ENCODE measurements at places on chromosomes 4 and X. TPM values are rescaled to one million over a fixed set of nuclear protein-coding genes. Genes with fewer than 3 reads are reported as not detected.

The NXF2 gene
- 0.35 TPM for total RNA-seq

DNA sequence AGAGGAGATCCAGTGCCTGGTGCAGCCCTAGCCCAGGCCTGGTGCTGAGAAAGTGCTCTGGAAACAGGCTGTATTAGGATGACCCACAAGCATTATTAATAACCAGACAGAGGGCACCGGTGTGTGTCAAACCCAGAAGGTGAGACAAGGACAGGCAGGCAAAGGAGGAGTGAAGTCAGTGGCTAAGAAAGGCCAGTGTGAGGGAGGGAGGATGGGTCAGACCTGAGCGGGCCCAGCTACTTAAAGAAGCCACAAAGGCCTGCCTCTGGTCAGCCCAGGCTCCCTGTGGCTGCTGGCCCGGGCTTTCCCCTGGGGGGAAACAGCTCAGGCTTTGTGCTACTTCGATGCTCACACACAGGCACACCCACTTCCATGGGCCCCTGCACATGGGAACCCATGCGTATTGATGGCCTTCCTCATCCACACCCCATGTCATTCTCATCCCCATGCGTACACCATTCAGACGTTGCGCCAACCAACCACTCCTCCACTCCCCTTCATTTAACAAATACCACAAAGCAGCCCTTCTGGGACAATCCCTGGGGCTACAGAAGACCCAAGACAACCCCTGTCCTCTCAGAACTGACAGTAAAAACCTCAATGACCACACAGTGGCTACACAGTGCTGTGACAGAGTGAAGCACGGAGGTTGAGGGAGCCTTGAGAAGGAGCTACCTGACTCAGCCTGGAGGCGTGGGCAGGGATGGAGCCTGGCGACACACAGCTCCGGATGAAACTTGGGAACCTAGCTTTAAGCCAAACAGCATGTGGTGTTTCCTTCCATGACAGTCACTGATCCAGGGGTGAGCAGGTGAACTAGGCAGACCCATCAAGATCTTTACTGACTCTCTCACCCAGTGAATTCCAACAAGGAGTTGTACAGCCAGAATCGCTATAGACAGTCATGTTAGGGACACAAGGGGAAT lies 24.9 kb upstream of the MTM1 start:
- no peak for DNase-seq

GRCh38 chr4:102344520-102344953 lies 745 bp downstream of the SLC39A8 start:
- DNase-seq = peak; percentile 84

- DNase-seq = no peak
Measured at GRCh38 chr4:28232951-28233350, 1372.3 kb downstream of the STIM2 start.

- DNase-seq = no peak
Measured at GRCh38 chr4:128440923-128441322, 153.3 kb upstream of the PGRMC2 start.

The ABLIM2 gene
- 5.2 TPM for total RNA-seq

DNA sequence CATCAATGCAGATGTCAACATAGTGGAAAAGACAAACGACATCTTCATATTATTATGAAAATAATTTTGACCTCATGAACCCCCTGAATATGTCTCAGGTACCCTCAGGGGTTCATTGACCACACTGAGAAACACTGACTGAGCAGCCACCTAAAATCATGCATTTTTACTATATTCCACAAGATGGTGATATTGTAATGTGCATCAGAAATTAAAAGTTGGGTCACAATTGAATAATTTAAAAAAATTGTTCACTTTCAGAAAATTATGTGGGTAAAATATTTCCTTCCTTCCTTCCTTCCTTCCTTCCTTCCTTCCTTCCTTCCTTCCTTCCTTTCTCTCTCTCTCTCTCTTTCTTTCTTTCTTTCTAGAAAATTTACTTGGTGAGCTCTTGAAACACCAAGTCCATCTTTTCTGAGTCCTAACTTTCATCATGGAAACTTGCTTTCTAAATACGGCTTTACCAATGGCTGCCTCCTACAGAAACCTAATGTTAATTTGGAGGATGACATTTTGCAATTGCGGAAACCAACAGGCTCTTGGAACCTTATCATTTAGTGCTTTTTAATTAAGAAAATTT lies 103.6 kb downstream of the RTL3 start:
- no peak for DNase-seq
